ENCODE measurements at places on chromosomes 7 and 10. TPM values are rescaled to one million over a fixed set of nuclear protein-coding genes. Genes with fewer than 3 reads are reported as not detected.

- no peak for DNase-seq
These were observed 6.9 kb upstream of the SH2D4B start for GRCh38 chr10:80530816-80531215.

DNA sequence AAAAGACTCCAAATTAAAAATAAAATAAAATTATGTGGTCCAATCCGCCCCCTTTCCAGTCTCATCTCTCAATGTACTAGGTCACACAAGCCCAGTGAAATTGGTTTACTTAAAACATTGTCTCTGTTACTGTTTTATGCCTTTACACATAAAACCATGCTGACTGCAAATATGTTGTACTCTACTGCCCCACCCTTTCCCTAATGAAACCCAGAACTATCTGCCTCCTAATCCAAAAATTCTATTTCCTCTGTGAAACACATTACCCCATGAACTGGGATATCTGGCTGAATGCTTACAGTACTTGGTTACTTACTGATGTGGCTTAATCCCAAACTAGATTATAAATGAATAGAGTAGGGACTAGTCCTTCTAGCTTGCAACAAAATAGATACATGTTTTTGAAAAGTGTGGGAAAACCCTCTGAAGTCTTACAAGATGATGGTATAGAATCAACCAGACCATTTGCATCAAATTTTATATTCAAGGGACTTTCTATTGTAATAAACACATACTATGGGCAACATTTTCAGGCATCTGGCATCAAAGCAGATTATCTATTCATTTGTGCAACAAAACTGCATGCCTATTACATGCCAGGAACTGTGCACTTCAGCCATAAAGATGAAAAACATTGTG, 10.0 kb upstream of the KMT2E start:
- no peak for DNase-seq

Gene NPSR1
- not detected for polyA plus RNA-seq

Gene AEBP1
- polyA plus RNA-seq: 57.3 TPM

All from right renal cortex interstitium (tissue), 3 donors.